Type B pancreatic cell (in vitro differentiated cells): ENCODE measurements at places on chromosomes 12 and 14. TPM values are rescaled to one million over a fixed set of nuclear protein-coding genes. Genes with fewer than 3 reads are reported as not detected.

The PKP2 gene
- 29.5 and 116 TPM in 2 replicates for total RNA-seq

The CIROP gene
- total RNA-seq, result 0.19 and 0.40 TPM in 2 replicates

The NOXRED1 gene
- 0.46 and 0.57 TPM in 2 replicates for total RNA-seq

The PLEKHH1 gene
- total RNA-seq, result 25.3 and 40.0 TPM in 2 replicates

The EIF2B1 gene
- 49.9 and 56.5 TPM in 2 replicates for total RNA-seq

The GLS2 gene
- 6.7 and 7.0 TPM in 2 replicates for total RNA-seq

The KRT75 gene
- total RNA-seq, result not detected in 2 replicates

The PGF gene
- total RNA-seq, result 8.4 and 16.8 TPM in 2 replicates

The INSM2 gene
- 0.12 and 0.26 TPM in 2 replicates for total RNA-seq
